Activated CD4-positive, CD25-positive, alpha-beta regulatory T cell (primary cell): ENCODE measurements at places on chromosomes 1 and 21.

DNA sequence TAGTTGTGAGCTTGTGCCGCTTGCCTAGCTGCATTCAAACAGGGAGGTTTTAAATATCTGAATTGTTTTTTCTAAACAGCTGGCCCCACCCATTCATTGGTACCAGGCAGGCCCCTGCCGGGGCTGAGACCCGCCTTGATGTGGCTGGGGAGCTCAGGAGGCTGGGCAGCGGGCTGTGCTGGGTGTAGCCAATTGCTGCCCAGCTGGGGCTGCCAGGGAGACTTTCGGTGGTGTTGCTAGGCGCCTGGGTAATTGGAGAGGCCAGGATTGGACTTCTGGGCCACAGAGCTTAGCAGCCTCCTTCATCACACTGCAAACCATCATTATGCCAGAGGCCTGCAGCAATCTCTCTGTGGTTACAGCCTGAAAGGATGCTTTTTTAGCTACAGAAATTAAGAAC, 12.2 kb downstream of the RHBDL2 start:
- no peak for DNase-seq

- no peak for DNase-seq
Observed at GRCh38 chr1:50458507-50458906, 35.3 kb upstream of the DMRTA2 start.

- DNase-seq = no peak
Observed at GRCh38 chr1:202037706-202038296, 27.4 kb downstream of the ELF3 start.

DNA sequence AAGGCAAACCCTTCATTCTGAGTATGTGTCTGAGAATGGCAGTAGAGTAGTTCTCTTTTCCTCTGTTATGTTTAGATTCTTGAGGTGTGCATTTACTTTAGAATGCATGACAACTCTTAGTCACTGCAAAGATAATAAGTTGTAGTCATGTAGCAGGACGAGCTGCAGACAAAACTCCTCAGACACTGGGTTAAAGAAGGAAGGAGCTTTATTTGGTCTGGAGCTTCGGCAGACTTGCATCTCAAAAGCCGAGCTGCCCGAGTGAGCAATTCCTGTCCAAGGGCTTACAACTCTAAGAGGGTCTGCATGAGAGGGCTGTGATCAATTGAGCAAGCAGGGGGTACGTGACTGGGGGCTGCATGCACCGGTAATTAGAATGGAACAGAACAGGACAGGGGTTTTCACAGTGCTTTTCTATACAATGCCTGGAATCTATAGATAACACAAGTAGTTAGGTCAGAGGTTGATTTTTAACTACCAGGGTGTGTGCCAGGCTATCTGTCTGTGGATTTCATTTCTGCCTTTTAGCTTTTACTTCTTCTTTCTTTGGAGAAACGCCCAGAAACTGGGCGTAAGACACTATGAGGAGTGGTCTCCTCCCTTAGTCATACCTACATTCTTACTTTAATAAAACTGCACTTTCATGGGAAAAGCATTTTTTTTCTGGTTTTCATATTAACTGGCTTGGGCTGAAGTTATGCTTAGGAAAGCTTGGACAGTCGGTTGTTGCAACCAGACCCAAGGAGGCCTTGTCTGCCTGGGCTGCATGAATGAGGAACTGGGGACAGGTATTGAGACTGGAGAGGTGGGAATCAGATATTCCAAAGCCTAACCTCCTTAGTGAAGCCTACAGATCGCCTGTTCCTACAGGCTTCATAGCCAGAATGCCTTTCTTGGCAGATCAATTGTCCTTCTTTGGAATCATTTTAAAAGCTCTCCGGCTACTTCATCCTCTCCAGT, 115.1 kb downstream of the RHOU start:
- DNase-seq = no peak

GRCh38 chr1:9234223-9235095, at the start of gene H6PD:
Gene H6PD, plus strand, starts transcription at chr1:9234774. Its CDS starts 10,161 bp downstream, at chr1:9244935.
- DNase-seq = peak; percentile 62

GRCh38 chr1:22709891-22710700, 543 bp upstream of the EPHB2 start:
- no peak for DNase-seq

DNA sequence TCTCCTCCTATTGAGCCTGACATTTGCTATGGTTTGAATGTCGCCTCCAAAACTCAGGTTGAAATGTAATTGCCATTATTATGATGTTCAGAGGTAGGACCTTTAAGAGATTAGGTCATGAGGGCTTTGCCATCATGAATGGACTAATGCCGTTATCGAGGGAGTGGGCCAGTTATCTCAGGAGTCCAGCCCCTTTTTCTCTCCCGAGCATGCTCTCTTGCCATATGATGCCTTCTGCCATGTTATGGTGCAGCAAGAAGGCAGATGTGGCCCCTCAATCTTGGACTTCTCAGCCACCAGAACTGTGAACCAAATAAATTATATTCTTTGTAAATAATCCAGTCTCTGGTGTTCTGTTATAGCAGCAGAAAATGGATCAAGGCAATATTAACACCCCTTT, 323.5 kb downstream of the RRAGC start:
- no peak for DNase-seq

DNA sequence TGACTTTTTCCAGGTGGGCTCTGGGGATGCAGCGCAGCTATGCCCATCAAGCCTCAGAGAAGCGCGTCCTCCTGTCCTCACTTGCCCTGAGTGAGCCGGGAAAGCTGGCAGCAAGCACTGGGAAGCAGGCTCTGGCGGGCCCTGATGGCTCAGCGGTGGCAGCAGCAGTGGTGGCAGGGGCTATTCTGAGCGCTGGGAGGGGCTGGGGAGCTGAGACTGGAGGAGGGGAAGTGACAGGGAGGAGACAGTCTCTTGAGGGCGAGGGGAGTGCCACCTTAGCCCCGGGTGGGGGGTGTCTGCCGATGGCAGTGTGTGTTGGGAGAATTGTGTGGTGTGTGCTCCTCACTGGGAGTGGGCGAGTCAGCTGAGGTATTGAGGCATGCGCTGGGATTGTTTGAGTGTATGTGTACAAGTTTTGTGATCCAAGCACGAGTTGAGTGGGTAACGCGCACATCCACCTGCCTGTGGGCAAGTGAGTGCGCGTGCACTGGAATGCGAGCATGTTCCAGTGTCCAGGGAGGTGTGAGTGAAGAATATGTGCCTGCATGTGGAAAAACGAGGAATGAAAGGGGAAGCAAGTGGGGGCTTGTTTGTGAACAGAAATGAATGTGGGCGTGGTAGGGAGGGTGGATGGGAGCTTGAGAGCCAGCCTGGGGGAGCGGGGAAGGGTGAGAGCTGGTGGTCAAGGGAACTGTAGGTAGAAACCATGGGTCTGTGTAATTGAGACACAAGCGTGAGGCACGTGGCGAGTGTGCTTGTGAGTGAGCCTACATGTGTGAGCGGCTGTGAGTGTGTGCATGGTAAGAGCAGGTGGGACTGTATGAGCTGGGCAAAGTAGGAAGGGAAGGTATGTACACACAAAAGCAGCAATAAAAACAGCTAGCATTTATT, 2.9 kb upstream of the FOXO6 start:
- no peak for DNase-seq
